ENCODE measurements at places on chromosomes 16 and 17.

DNA sequence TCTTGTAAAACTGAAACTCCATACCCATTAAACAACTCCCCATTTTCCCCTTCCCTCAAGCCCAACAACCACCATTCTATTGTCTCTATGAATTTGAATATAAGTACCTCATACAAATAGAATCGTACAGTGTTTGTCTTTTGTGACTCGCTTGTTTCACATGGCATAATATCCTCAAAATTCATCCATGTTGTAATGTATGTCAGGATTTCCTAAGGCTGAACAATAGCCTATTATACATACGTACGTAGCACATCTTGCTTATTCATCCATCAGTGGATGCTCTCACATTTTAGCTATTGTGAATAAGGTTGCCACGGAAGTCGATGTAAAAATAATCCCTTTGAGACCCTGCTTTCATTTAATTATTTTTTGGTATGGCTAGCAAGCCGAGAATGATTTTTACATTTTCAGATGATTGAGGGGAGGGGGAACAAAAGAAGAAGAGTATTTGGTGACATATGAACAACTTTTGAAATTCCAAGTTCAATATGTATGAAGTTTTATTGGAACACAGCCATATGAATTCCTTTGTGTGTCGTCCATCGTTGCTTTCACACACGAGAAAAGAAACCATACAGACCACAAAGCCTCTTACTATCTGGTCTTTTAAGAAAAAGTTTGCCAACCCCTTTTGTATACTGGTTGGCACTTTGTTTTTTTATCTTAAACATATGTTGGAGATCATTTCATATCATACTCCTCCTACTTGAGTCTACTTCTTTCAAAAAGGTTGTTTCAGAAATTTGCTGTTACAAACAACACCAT, 371.2 kb downstream of the NPIPA8 start:
- no peak for DNase-seq

GRCh38 chr17:78862073-78863023, 21.7 kb upstream of the USP36 start:
- DNase-seq = no peak

GRCh38 chr16:3170440-3171180, 17.4 kb upstream of the OR1F1 start:
- no peak for DNase-seq

- no peak for DNase-seq
Observed at GRCh38 chr16:66948134-66948836, 12.8 kb upstream of the CES3 start.
